ENCODE measurements at places on chromosomes 3 and 15.

DNA sequence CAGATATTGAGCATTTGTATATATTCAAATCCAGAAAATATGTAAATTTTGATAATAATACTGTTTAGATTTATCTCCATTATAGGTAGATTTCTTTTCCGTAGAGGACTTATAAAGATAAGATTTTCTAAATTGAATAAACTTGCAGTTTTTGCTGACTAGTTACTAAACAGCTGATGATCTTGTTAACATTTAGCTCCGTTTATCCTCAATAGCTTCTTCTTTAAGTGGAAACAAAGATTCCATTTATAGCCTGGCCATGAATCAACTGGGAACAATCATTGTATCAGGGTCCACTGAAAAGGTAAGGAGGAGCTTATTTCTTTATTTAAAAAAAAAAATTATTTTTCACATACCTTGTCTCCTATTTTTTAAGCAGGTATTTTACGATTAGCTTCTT, 16.7 kb downstream of the WDR48 start:
- DNase-seq = no peak

DNA sequence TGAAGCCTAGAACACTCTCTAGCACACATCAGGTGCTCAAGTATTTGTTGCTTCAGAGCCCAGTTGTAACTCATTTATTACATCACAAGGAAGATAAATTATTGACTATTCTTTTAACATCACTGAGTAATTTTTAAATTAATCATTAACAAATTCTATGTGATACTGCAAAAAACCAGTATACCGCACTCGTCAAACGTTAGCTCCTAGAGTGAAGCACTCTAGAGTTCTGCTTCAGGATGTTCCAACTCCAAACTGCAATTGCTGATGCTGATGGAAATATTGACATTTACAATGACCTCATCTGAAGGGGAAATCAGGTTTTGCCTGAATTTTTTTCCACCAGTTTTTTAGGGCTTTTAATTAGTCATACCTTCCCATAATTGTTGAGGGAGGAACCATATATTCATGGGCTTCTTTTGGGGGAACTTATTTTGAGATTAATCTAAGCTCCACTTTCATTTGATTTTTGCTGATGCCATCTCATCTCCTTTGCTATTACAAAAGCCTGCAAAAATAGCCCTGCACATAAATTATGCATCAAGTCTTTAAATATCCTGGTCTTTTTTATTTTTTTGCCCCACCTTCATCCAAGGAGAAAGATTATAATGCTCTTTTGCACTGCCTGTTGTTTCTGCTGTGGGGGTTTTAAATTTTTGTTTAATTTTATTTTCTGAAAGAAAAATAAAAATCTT, 123.0 kb upstream of the STAC start:
- no peak for DNase-seq

DNA sequence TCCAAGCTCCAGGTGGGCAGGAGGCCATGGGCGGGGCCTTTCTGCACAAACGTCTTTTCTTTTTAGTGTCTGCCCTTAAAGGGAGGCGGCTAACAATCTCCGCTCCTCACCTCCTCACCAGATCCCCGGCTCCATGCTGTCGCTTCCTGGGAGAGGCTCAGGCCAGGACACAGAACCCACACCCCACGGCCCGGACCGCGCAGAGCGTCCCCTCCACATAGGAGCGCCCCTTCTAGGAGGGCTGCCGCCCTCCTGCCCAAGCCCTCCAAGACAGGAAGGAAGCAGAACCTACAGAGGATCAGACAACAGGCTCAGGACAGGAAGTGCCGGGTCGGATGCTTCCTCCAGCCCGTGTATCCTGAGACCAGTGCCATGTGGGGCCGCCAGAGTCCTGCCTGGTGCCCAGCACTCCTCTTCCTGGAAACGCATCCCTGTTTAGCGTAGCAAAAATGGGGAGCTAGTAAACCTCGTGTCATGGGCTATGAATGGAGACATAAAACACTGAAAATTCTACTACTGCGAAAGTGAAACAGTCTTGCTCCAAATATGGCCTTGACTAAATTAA, 83.2 kb upstream of the ATP10A start:
- DNase-seq = no peak

GRCh38 chr15:49918121-49918520, 200.9 kb downstream of the ATP8B4 start:
- DNase-seq = no peak

- no peak for DNase-seq
Observed at GRCh38 chr15:35055416-35056105, 29.5 kb downstream of the NANOGP8 start.

DNA sequence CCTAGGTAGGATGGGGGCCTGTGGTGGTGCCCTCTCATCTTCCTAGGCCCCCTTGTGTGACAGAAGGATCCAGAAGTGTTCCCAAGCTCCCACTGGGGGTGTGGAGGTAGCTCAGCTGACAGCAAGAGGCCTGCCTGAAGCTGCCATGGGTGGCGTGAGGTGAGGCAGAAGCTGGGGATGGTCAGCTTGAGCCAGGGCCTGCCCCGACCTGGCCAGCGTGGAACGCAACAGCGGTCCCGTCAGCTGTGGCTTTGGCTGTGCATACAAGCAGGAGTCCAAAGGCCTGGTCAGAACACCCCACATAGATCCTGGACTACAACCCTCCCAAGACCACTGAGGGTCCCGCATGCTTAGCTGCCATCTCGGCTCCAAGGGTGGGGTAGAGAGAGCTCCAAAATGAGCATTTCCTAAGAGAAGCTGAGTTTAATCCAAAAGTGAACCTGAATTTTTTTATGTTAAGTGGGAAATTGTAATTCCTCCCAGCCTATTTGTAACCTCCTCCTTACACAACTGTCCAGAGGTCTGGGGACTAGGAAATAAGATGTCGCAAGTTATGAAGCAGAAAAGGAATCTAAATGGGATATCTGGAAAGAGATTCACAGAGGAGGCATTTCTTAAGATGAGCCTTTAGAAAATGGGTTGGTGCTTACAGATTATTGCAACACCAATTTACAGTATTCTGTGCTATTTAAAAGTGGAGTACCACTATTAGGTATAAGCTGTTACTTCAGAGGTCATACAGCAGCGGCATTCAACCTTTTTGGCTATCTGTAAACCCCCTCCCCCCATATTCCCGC, 9.9 kb upstream of the PLA2G4D start:
- DNase-seq = no peak

DNA sequence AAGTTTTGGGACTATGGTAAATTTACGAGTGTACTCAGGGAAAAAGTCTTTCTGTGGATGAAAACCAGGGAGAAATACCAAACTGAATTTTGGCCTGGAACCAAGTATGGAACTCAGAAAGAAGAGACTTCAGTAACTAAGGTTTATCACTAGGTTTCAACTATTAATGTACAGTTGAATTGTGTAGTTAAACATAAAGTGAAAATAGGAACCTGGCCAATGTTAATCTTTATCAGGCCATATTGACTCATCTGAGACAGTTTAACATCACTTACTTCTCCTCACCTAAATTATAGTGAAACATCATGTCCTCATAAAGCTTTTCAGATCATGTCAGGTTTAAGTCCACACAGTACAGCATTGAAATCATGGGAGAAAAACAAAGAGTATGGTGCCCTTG, 197.7 kb downstream of the LSAMP start:
- DNase-seq = no peak

DNA sequence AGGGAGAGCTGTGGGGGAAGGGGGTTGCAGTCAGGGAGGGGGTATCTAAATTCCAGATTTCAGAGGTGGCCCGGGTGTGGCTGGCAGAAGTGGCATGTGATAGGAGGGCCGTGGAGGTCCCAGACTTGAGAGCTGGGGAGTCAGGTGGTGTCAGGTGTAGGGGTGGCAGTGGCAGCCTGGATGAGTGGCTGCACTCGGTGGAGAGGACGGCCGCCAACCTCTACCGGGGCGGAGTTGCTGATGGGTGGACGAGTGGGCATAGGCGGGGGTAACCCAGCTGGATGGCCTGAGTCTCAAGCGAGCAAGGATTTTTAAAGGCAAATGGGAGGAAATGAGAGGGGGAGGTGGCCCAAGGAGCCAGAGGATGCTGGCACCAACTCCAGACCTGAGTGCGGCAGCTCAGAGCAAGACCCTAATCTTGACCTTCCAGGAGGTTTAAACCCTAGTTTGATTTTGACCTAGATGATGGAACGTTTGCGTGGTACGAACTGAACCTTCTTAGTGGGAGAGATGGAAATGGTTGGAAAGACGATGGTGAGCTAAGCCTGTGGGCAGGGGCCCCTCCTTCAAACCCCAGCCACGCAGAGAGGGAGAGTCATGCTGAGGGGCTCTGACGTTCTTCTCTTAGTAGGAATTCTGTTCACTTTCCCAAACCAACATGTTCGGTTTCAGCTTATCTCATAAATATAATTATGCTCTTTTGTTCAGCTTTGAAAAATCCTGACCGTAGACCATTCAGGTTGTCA, 8.0 kb downstream of the TRAK1 start:
- no peak for DNase-seq

DNA sequence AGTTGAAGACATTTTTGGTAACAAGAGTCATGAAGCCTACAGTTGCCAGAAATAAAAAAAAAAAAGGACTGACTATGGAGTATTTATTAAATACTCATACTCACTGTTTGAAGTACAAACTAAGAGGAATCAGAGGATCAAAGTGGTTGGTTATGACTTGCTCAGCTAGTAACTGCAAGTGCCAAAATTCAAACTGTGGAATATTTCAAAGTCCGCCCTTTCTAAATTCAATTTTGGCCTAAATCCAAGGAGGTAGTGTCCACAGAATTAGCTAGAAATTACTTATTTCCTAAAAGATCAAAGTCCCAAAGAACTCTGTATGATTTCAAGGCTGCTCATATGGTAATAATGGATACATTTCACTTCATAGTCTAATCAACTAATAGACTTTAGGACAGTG, 274.5 kb downstream of the ZBTB20 start:
- DNase-seq = no peak

GRCh38 chr15:85639752-85640381, 154.9 kb downstream of the KLHL25 start:
- DNase-seq = no peak

- no peak for DNase-seq
Observed at GRCh38 chr3:184325715-184326369, 11.4 kb downstream of the EIF4G1 start.

- no peak for DNase-seq
Observed at GRCh38 chr15:69289342-69290146, 9.2 kb upstream of the PAQR5 start.

DNA sequence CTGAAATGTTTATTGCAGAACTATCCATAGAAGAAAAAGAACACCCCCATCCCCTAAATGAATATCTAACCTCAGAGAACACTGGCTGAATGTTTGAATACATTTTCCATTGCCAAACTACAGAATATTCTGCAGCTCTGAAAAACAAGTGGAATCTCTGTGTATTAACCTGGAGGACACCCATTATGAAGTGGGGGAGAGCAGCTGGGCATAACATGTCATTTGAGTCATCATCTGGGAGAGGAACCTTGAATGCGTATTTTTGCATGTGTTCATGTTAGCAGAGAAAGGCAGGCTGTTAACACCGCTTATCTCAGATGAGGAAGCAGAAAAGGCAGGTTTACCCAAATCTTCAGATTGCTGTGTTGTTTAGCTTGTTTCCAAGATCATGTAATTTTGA, 31.5 kb downstream of the ESYT3 start:
- DNase-seq = no peak

DNA sequence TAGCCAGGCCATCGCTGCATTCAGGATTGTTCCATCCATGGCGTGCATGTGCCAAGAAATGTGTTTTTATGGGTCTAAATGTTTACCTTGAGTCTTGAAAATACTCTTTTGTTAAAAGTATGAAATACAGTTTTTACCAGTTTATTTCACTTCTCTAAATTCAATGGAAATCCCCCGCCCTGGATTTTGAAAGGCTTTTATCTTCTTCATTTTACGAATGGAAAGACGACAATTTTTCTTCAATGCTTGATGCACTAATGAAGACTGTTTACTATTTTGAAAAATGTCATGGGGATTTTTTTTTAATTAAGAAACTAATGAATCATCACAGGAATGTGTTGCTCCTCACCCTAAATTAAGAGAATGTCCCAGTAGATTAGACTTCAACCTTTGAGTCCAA, 83.5 kb downstream of the FAM81A start:
- DNase-seq = peak; percentile 15

Measured in germinal center (tissue), 1 donor.